ENCODE measurements at places on chromosomes 4 and X.

- DNase-seq = no peak
Measured at GRCh38 chr4:185654311-185654710, 119.0 kb upstream of the PDLIM3 start.

DNA sequence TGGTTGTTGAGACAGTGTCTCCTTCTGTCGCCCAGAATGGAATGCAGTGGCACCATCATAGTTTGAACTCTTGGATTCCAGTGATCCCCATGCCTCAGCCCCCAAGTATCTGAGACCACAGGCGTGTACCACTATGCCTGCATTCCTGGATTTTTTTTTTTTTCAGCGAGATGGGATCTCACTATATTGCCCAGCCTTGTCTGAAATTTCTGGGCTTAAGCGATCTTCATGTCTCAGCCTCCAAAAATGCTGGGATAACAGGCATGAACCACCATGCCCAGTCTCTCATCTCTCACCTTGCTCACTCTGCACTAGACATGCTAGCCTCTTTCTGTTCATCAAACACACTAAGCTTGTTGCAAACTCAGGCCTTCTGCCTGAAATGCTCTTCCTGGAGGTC, 104.1 kb downstream of the UBE2K start:
- no peak for DNase-seq

DNA sequence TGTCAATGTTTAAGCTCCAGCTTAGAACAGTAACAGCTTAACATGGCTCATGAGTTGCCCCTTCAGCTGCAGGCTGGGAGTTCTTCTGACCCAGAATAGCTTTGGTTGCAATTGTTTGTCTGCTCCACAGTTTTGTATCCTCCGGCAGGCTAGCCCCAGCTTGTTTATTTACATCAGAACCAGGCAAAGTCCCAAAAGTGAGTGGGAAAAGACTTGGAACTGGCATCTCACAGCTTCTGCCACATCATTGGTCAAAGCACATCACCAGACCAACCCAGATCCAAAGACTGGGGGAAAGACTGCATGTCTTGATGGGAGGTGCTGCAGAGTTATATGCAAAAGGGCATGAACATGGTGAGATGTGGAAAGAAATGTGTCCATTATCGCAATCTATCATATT, 231.2 kb upstream of the CPEB2 start:
- DNase-seq = no peak

DNA sequence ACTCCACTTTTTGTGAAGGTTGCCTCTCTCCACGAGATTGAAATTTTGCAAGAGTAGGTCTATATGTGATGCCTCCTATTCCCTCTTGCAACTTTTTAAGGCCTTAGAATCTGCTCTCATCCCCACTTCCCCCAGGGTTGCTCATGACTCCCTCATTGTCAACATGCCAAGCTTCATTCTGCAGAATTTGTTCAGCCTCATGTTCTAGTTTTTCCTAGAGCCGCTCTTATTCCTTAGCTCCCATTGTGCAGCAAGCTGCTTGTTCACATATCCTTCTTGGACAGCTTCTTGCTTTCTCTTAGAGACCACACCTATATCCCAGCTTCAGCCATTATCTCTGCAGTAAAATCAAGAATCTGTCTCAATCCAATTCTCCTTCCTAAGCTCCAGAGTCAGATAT, 82.4 kb downstream of the CNGA2 start:
- DNase-seq = peak; percentile 37

GRCh38 chr4:140752291-140753068, 3.7 kb downstream of the TBC1D9 start:
- DNase-seq = no peak

- no peak for DNase-seq
Measured at GRCh38 chrX:140190441-140191108, 225.3 kb upstream of the CXorf66 start.

- no peak for DNase-seq
Measured at GRCh38 chr4:48047896-48048295, 31.3 kb downstream of the NIPAL1 start.

- peak; percentile 10 for DNase-seq
Measured at GRCh38 chr4:109562457-109563239, 2.6 kb downstream of the MCUB start.

DNA sequence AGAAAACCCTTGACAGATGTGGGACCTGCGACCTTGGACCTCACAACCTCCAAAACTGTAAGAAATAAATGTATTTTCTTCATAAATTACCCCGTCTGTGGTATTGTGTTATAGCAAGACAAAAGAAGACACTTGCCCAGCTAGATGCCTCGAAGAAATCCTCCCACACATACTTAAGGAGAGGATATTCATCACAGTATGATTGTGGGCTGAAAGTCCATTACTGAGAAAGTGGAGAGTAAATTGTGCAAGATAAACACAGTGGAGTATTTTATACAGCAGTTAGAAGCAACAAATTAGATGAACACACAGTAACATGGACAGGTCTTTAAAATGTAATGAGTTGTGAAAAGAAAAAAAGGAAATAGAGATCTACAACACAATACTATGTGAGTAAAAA, 25.8 kb upstream of the PLA2G12A start:
- DNase-seq = no peak

DNA sequence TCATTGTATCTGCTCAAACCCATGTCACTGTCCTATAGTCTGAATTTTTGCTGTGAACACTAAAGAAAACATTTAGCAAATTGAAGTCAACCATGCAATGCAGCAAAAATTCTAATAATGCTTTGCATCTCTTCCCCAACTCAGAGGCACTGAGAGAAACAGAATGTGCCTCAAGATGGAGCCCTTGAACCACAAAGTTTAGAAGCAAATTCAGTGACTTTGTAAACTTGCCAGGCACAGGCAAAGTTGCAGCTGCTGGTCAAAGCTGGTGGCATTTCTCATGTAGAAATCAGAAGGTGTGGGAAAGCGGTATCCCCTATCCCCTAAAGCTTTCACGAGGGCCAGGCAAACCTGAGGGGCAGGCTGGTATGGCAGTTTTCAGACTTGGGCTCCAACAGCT, 121.7 kb upstream of the DIPK2B start:
- peak; percentile 75 for DNase-seq

GRCh38 chr4:82256718-82257117, 117.1 kb downstream of the HNRNPD start:
- no peak for DNase-seq

DNA sequence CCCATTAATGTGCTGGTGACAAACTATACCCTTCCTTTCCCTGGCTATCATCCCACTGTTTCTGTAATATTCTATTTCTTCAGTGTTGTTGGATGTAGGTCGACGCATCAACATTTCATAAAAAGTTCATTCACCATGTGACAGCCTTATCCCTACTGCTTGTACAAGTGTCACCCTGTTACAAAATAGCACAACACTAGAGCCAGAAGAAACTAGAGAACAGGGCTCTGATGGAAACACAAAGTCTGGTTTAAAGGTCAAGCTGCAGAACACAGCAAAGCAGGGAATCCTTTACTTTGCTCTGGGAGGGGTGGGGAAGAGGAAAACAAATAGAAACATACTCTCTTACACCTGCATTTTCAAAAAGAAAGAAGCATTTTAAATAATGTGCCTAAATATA, 131.3 kb upstream of the TBC1D9 start:
- DNase-seq = no peak
